Femur (tissue), 1 donor: ENCODE measurements at places on chromosomes 12 and 14.
A peak's percentile ranks its signal among the peaks of the same experiment; 100 is the strongest.

GRCh38 chr12:20144341-20144740 is 224.0 kb upstream of the PDE3A start:
- no peak for DNase-seq

DNA sequence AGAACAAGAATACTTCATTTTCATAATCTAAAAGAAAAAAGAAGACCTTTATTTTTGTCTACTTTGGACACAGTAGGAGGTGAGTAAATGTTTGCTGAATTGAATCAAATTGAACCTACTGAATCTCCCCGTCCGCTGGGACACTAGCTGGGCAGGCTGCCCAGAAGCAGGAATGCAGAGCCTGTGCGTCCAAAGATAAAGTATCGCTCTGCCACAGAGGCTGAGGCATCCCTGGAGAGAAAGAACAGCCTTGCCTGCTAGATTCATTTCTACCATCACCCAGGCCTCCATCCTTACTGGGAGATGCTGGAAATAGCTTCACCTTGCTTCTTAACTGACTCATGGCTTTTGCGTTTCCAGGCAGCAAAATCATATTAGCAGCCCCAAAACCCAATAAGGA is 64.1 kb upstream of the TSPAN11 start:
- DNase-seq: peak; percentile 37

- DNase-seq: no peak
Observed at GRCh38 chr12:1790444-1790843, 29.9 kb upstream of the LRTM2 start.

- DNase-seq: peak; percentile 47
Observed at GRCh38 chr12:79689477-79690141, 1.2 kb downstream of the PAWR start.

DNA sequence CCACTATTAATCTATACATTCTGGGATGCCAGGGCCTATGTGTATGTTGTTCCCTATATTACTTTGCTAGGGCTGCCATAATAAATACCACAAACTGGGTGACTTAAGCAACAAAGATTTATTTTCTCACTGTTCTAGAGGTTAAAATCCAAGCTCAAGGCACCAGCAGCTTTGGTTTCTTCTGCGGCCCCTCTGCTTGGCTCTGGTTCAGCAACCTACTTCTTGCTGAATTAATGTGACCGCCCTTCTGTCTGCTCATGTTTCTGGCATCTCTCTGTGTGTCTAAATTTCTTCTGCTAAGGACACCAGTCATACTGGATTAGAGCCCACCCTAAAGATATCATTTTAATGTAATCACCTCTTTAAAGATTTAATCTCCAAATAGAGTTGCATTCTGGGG is 84.7 kb downstream of the ZNF664 start:
- DNase-seq: peak; percentile 43

DNA sequence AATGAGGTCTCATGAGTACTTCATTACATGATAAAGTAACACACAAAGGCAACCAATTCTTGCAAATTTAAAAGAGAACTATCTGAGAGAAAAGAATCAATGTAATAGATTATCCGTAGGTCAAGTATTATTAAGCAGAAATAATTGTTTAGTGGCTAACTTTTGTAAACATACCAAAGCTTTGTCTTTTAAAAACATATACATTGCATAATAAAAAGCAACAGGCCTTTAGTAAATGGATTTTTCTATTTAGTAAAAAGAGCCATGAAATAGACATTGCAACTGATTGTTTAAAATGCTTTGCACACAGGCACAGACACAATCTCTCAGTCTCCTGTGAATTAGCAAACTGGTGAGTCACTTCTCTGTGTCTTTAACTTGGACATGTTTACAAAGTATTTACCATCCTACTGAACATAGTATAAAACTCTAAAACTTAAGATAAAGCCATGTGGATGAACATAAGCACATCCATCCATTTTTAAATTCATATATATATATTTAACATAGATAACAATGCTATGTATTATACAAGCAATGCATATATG is 518.7 kb upstream of the MGAT4C start:
- no peak for DNase-seq

DNA sequence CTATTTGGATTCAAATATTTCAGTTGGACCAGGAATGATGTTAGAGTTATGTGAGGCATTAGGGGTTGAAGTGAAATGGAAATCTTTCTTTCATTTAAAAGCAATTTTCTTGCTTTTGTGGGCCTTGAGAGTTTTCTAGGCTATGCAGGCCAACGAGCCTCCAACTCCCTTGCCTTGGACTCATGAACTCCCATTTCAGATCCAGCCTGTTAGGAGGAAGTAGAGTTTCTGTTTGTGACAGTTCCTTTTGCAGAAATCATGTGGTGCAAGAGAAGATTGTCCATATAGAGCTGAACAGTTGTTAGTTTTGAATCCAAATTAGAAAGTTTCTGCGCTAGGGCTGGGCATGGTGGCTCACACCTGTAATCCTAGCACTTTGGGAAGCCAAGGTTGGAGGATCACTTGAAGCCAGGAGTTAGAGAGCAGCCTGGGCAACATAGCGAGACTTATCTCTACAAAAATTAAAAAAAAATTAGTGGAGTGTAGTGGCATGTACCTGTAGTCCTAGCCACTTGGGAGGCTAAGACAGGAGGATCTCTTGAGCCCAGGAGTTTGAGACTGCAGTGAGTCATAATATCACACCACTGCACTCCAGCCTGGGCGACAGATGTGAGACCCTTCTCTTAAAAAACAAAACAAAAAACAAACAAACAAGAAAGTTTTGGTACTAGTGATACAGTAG is 47.3 kb upstream of the MED13L start:
- DNase-seq: no peak

GRCh38 chr12:108640802-108641445 is 7.2 kb upstream of the SELPLG start:
- DNase-seq: no peak

GRCh38 chr12:104767261-104767660 is 190.8 kb downstream of the SLC41A2 start:
- DNase-seq: no peak

- no peak for DNase-seq
Observed at GRCh38 chr12:103819892-103820291, 21.1 kb downstream of the NT5DC3 start.

- DNase-seq: no peak
Observed at GRCh38 chr12:122250536-122250935, 15.8 kb downstream of the VPS33A start.

DNA sequence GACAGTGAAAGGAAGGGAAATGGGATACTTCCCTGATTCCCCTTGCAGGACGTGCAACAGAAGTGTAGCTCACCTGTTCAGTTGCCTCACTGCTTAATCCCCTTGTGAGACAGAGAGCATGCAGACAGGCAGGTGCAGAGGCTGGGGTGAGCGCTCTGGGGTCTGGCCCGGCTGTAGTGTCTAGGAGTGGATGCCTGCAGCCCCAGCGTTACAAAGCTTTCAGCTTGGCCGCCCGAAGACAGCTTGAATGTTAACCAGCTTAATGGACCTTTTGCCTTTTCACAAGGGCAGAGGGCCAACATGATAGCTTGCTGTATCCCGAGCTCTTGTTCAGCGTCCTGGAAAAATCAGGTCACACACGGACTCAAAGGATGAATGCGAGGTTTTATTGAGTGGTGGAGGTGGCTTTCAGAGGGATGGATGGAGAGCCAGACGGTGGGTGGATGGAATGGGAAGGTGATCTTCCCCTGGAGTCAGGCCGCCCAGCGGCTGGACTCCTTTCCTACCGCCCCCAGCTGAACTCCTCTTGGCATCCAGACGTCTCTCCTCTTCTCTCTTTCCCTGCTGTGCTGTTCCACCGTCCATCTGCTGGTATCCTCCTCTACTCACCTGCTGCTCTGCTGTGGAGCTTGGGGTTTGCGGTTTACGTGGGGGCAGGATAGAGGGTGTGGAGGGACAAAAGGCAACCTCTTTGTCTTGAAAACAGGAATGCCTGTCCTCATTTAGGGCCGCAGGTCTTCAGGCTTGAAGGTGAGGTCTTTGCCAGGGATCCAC is 86.2 kb upstream of the RESF1 start:
- no peak for DNase-seq

DNA sequence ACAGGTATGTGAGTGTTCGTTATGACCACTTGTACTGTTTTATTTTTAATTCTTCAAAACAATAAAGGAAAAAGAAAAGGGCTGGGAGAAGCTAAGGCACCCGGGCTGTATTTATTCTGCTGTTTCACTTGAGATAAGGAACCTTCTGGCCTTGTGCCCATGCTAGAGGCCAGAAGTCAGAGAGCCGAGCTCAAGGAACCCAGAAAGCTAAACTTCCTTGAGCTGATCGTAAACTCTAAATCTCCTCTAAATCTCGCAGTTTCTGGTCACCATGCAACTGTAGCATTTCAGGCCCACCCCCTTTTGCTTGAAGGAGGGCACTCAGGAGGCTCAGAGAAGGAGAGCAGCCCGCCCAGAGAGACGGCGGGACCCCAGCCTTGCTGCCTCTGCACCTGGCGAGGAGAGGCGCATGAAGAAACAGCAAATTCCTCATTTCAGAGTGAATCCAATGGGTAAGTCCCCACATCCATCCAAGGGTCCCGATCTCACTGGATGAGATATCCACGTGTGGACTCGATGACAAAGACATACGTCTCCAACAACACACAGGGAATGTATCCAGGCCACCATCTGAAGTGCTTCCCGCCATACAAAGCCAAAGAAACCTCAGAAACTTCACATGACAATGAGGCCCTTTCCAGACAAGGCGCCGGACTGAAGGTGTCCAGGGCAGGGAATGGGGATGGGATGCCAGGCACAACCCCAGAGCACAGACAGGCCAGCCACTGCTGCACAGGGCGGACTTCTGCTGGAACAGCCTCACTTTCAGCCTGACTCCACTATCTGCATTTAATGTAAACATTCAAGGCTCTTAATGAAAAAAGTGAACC is 14.6 kb downstream of the CCDC88C start:
- no peak for DNase-seq

- DNase-seq: peak; percentile 23
Observed at GRCh38 chr12:67070307-67070600, 198.9 kb upstream of the CAND1 start.

DNA sequence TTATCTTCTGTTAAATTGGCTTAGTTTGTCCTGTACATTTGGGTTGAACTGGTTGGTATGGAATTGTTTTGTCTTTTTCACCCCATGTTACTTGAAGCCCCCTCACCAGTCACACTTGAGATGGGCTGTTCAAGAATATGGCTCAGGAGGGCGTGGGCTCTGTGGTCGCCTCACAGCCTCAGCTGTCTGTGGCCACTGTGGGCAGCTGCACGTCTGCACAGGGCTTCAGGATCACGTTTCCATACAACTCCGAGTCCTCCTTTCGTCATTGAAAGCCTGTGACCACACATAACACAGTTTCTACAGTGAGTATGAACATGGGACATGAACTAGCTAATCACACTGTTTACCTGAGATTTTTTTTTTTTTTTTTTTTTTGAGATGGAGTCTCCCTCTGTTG is 81.3 kb downstream of the MOK start:
- DNase-seq: no peak

GRCh38 chr14:104583424-104584306 is 4.1 kb downstream of the C14orf180 start:
- DNase-seq: no peak

GRCh38 chr14:65330416-65330815 is 82.1 kb upstream of the FUT8 start:
- DNase-seq: no peak

DNA sequence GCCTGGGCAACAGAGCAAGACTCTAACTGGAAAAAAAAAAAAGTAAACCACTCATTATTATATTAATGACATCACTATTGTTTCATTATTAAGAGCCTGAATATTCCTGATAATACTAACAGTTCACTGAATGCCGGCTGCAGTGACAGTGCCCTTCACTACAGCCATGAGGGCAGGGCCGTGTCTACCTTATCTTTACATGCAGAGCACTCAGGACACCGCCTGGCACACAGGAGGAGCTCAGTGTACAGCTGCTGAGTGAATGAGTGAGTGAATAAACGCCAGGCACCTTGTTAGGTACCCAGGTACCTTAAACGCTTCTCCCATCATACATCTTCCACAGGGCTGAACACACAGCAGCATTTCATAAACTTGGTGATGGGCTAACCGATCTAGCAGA is 23.2 kb downstream of the ZFYVE1 start:
- DNase-seq: no peak

- DNase-seq: peak; percentile 70
Observed at GRCh38 chr12:123075646-123076171, 75.2 kb downstream of the PITPNM2 start.

GRCh38 chr14:50085570-50086320 is 30.6 kb downstream of the VCPKMT start:
- no peak for DNase-seq

DNA sequence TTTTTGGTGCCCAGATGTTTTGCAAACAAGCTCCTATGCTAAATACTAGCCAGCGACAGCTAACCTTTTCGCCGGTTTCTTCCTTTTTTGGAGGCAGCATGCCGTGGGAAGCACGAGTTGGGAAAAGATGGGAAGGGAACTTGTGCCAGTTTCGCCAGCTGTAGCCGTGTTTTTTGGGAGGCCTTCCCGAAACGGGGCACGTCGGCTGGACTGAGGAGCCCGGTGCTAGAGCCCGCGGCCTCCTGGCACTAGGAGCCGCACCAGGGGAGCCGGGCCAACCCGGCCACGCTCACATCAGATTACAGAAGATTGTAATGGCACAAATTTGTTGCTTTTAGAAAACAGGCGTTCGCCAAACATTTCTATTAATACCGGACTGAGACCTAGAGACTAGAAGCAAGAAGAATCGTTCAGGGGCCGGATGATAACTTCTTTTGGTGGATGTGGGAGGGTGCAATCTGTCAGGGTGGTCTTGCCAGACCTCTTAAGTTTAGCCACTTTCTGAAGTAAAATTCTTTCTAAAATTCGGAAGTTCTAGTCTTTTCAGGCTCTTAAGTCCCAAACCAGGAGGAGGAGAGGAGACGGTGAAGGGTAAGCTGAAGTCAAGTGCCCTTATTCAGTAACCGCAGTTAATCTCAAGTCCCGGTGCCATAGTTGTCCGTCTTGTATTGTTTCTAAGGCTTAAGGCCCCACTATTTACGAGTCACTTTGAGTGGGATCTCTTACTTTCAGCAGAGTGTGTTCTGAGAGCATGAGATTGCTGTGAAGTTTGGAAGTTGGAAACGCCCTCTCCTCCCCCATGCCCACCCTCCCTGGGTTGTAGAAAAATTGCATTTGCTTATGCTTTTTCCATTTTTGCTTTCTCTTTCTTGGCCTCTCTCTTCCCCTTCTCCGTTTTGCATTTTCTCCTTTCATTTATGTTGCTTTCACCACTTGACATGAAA is 1.3 kb downstream of the RASSF3 start:
- peak; percentile 51 for DNase-seq

- no peak for DNase-seq
Observed at GRCh38 chr14:95903616-95904107, 27.0 kb downstream of the TUNAR start.

- no peak for DNase-seq
Observed at GRCh38 chr14:75491376-75491978, 30.8 kb upstream of the BATF start.

GRCh38 chr12:81450920-81451739 is 308.0 kb downstream of the PPFIA2 start:
- DNase-seq: peak; percentile 28

GRCh38 chr14:61872452-61872851 is 110.2 kb downstream of the SNAPC1 start:
- no peak for DNase-seq

DNA sequence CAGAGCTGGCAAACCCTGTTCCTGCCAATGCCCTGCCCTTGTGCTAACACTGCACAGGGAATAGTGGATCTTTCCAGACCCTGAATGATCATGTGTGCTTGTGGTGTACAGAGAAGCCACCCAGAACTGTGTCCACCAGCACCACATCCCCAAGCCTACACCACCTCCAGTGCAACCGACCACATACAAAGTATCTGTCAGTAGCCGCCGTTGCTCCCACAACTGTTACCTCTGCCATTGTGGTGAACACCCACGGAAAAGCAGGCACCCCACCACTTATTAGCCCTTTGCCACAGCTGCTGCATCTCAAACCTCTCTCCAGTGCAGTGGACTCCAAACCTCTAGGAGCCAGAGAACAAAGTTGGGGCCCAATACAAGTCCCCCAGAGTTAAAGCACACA is 1049.6 kb downstream of the TRHDE start:
- DNase-seq: no peak
